ENCODE measurements at places on chromosomes 6 and 20. TPM values are rescaled to one million over a fixed set of nuclear protein-coding genes. Genes with fewer than 3 reads are reported as not detected.

GRCh38 chr20:38957235-38957876 is 4.8 kb upstream of the DHX35 start:
- peaks cover 9% of the 10 kb centered on the region for H3K4me1 ChIP-seq
- no peak for DNase-seq
- H3K27ac ChIP-seq, result no peak overlapping the region
- no peaks in the 10 kb centered on the region for H3K27me3 ChIP-seq

DNA sequence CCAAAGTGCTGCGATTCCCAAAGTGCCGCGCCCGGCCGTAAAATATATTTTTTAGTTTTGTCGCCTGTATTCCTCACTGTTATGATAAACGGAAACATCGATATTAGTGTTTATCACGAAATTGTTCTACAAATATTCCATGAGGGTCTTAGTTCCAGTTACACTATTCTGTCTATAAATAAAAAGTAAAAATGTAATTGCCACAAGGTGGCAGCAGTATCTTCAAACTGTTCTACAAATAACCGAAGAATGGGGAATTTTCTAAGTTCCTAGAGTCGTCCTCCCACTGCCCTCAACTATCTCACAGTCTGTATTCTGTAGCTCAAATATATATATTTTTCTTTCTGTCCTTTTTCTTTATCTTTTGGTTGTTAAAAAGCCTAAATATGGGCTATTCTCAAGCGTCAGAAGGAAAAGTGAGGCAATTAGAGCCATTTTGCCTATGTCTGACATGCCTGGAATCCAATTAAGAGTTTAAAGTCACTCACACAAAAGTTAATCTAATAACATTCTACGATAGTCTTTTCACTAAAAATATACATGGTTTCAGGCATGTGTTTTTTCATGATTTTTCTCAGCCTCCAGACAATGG is 14.2 kb upstream of the FAM162B start:
- H3K4me1 ChIP-seq, result no peaks in the 10 kb centered on the region
- peaks cover 5% of the 10 kb centered on the region for H3K27me3 ChIP-seq
- no peak overlapping the region for H3K4me3 ChIP-seq
- no peaks in the 10 kb centered on the region for H3K36me3 ChIP-seq

DNA sequence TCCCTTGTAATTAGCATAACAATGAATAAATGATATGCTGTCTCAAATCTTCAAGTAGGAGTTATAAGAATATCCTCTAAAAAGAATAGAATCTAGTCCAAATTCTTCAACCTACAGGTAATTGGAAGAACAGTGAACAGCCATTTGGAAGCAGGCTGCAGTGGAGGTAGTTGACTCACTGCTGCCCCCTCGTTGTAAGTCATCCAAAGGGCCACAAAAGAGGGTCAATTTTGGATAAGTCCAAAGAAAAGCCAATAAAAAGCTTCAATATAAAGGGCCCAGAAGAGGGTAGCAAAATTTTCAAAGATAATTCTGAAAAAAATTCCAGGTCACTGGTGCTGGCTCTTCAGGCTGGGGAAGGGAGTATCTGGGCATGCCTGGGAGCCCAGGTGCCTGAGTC is 60.8 kb upstream of the SSTR4 start:
- no peaks in the 10 kb centered on the region for H3K4me1 ChIP-seq
- peak; percentile 17 for DNase-seq
- H3K4me3 ChIP-seq, result no peak overlapping the region
- H3K27me3 ChIP-seq, result peaks cover 4% of the 10 kb centered on the region

GRCh38 chr6:148367411-148368024 is 24.9 kb downstream of the SASH1 start:
- DNase-seq, result peak; percentile 4
- H3K36me3 ChIP-seq, result peaks cover 1% of the 10 kb centered on the region
- no peak overlapping the region for H3K4me3 ChIP-seq
- no peak overlapping the region for H3K27ac ChIP-seq
- peaks cover 15% of the 10 kb centered on the region for H3K27me3 ChIP-seq
- peaks cover 4% of the 10 kb centered on the region for H3K4me1 ChIP-seq

GRCh38 chr6:31597006-31597405 is 4.2 kb upstream of the NCR3 start:
- peak; percentile 61 for DNase-seq
- H3K27me3 ChIP-seq, result no peaks in the 10 kb centered on the region
- no peak overlapping the region for H3K4me3 ChIP-seq
- no peak overlapping the region for H3K27ac ChIP-seq
- no peaks in the 10 kb centered on the region for H3K36me3 ChIP-seq

GRCh38 chr20:10447028-10447427 is 11.9 kb downstream of the SLX4IP start:
- H3K27ac ChIP-seq, result peak overlapping the region; percentile 80
- H3K27me3 ChIP-seq, result no peaks in the 10 kb centered on the region
- H3K4me1 ChIP-seq, result peaks cover 27% of the 10 kb centered on the region
- H3K4me3 ChIP-seq, result peak overlapping the region; percentile 61
- peak; percentile 71 for DNase-seq

GRCh38 chr20:14685183-14685582 is 347.8 kb upstream of the FLRT3 start:
- no peaks in the 10 kb centered on the region for H3K27me3 ChIP-seq
- H3K36me3 ChIP-seq, result no peaks in the 10 kb centered on the region
- no peak for DNase-seq
- H3K27ac ChIP-seq, result no peak overlapping the region

- no peak for DNase-seq
- no peaks in the 10 kb centered on the region for H3K27me3 ChIP-seq
- H3K36me3 ChIP-seq, result peaks cover 56% of the 10 kb centered on the region
- no peak overlapping the region for H3K4me3 ChIP-seq
- H3K27ac ChIP-seq, result no peak overlapping the region
- no peaks in the 10 kb centered on the region for H3K4me1 ChIP-seq
Measured at GRCh38 chr20:48984575-48985219, 61.4 kb upstream of the CSE1L start.

GRCh38 chr20:35891375-35891774 is 62.9 kb downstream of the SCAND1 start:
- H3K4me3 ChIP-seq, result no peak overlapping the region
- H3K27me3 ChIP-seq, result no peaks in the 10 kb centered on the region
- H3K4me1 ChIP-seq, result peaks cover 15% of the 10 kb centered on the region
- no peak for DNase-seq

- H3K36me3 ChIP-seq, result peaks cover 27% of the 10 kb centered on the region
- H3K27me3 ChIP-seq, result no peaks in the 10 kb centered on the region
- no peak overlapping the region for H3K27ac ChIP-seq
- H3K4me1 ChIP-seq, result peaks cover 10% of the 10 kb centered on the region
- no peak overlapping the region for H3K4me3 ChIP-seq
Measured at GRCh38 chr6:5214570-5215052, 46.1 kb downstream of the LYRM4 start.

DNA sequence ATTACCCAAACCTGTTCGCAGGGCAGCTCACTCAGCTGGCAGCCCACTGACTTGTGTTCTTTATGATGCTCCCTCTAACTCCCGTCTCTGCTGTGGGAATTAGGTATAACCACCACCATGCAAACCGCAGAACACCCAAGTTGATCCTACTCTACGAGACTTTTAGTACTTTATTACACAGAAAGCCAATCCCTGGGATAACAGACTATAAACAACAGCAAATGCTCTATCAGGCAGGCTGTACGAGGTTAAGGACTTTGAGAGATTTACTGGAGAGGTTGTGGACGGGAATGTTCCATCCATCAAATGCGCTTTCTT is 241.1 kb downstream of the FOXC1 start:
- no peaks in the 10 kb centered on the region for H3K4me1 ChIP-seq
- H3K27ac ChIP-seq, result no peak overlapping the region
- H3K4me3 ChIP-seq, result no peak overlapping the region
- DNase-seq, result no peak

GRCh38 chr6:160837146-160837545 is 135.1 kb downstream of the PLG start:
- peaks cover 2% of the 10 kb centered on the region for H3K27me3 ChIP-seq
- no peak overlapping the region for H3K4me3 ChIP-seq
- H3K27ac ChIP-seq, result no peak overlapping the region
- DNase-seq, result no peak
- H3K4me1 ChIP-seq, result no peaks in the 10 kb centered on the region
- H3K36me3 ChIP-seq, result no peaks in the 10 kb centered on the region

- peaks cover 4% of the 10 kb centered on the region for H3K36me3 ChIP-seq
- H3K27me3 ChIP-seq, result no peaks in the 10 kb centered on the region
- no peak overlapping the region for H3K27ac ChIP-seq
- no peak for DNase-seq
Measured at GRCh38 chr20:36004045-36004444, 35.7 kb downstream of the CNBD2 start.

- no peak for DNase-seq
- peaks cover 30% of the 10 kb centered on the region for H3K27me3 ChIP-seq
- no peak overlapping the region for H3K4me3 ChIP-seq
- no peaks in the 10 kb centered on the region for H3K4me1 ChIP-seq
Measured at GRCh38 chr6:776528-776931, 83.6 kb upstream of the EXOC2 start.

DNA sequence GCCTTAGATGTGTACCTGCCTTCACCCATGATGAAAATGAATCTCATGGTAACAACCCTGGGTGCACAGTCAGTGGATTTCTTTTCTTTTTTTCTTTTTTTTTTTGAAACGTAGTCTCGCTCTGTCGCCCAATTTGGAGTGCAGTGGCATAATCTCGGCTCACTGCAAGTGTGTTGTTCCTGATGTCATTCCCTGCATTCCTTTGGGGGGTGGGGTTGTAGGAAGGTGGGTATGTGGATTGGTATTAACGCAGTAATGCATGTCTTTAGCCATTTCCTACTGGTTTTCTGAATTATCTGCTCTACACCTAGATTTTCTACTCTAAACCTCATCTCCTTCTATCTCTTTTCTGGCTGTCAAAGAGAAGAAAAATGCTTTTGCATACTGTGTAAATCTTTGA is 146.6 kb downstream of the RNF144B start:
- no peaks in the 10 kb centered on the region for H3K4me1 ChIP-seq
- no peak overlapping the region for H3K4me3 ChIP-seq
- no peaks in the 10 kb centered on the region for H3K36me3 ChIP-seq
- H3K27ac ChIP-seq, result no peak overlapping the region
- no peak for DNase-seq

- no peak overlapping the region for H3K27ac ChIP-seq
- no peak overlapping the region for H3K4me3 ChIP-seq
- no peaks in the 10 kb centered on the region for H3K27me3 ChIP-seq
- H3K36me3 ChIP-seq, result no peaks in the 10 kb centered on the region
Measured at GRCh38 chr6:50271266-50271665, 221.5 kb upstream of the DEFB112 start.

GRCh38 chr6:147675281-147675680 is 166.8 kb downstream of the SAMD5 start:
- H3K27ac ChIP-seq, result no peak overlapping the region
- H3K4me3 ChIP-seq, result no peak overlapping the region
- peaks cover 5% of the 10 kb centered on the region for H3K27me3 ChIP-seq
- DNase-seq, result no peak
- H3K36me3 ChIP-seq, result no peaks in the 10 kb centered on the region

DNA sequence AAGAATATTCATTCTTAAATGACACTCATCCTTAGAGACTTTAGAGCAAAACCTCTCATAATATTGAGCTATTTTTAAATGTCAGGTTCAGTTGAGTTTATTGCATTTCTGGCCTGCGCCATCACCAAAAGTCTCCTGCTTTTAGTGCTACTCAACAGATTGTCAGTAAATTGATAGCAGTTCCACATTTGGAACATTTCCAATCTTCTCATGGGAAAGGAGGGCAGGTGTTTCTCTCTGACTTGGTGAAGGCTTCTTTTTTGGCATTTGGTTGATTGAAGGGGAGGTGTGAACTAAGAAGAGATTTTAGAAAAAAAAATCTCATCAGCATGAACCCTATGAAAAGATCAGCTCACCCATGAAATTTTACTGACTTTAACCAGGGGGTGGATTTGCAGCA is 125.9 kb upstream of the INSM1 start:
- no peak overlapping the region for H3K4me3 ChIP-seq
- no peak for DNase-seq
- H3K4me1 ChIP-seq, result no peaks in the 10 kb centered on the region
- H3K27ac ChIP-seq, result no peak overlapping the region
- no peaks in the 10 kb centered on the region for H3K36me3 ChIP-seq

DNA sequence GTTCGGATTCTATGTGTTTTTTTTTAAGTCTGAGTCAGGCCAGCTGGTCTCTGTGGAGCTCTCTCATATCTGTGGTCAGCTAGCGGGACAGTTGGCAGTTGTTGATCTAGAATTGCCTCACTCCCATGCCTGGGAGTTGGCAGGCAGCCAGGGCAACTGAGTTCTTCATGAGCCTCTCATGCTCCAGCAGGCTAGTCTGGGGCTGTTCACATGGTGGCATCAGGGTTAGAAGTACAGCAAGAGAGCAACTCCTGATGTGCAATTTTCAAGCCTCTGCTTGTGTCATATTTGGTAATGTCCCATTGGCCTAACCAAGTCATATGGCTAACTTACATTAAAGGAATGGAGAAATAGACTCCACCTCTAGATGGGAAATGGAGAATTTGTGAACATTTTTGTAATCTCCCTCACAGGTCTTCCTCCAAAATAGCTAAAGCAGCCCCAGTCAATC is 6.7 kb upstream of the IFT52 start:
- H3K27ac ChIP-seq, result no peak overlapping the region
- DNase-seq, result peak; percentile 8
- H3K4me3 ChIP-seq, result no peak overlapping the region
- H3K4me1 ChIP-seq, result no peaks in the 10 kb centered on the region
- no peaks in the 10 kb centered on the region for H3K27me3 ChIP-seq
- H3K36me3 ChIP-seq, result no peaks in the 10 kb centered on the region

GRCh38 chr6:63640062-63640461 is 4.5 kb downstream of the PHF3 start:
- no peaks in the 10 kb centered on the region for H3K27me3 ChIP-seq
- peak overlapping the region; percentile 23 for H3K4me3 ChIP-seq
- H3K36me3 ChIP-seq, result peaks cover 16% of the 10 kb centered on the region
- peaks cover 62% of the 10 kb centered on the region for H3K4me1 ChIP-seq

- H3K4me1 ChIP-seq, result no peaks in the 10 kb centered on the region
- peaks cover 4% of the 10 kb centered on the region for H3K36me3 ChIP-seq
- no peak overlapping the region for H3K27ac ChIP-seq
- DNase-seq, result no peak
- H3K27me3 ChIP-seq, result no peaks in the 10 kb centered on the region
Measured at GRCh38 chr6:36160147-36160760, 29.9 kb downstream of the MAPK13 start.

The SIRPD gene
- total RNA-seq, result not detected

The BLTP3A gene
- 21.0 TPM for total RNA-seq

The BIRC7 gene
- total RNA-seq, result not detected

The BPIFB4 gene
- not detected for total RNA-seq

The OR2B6 gene
- total RNA-seq, result not detected

The DEFB114 gene
- not detected for total RNA-seq

The FERMT1 gene
- total RNA-seq, result 0.30 TPM

The ZBTB46 gene
- total RNA-seq, result 0.88 TPM

The RRAGD gene
- 20.1 TPM for total RNA-seq

The APOM gene
- total RNA-seq, result 4.0 TPM

The CDSN gene
- total RNA-seq, result not detected

The PSORS1C1 gene
- total RNA-seq, result 0.18 TPM

The FOXA2 gene
- total RNA-seq, result not detected

The KIAA0408 gene
- total RNA-seq, result 2.7 TPM

The CEP85L gene
- total RNA-seq, result 29.7 TPM

The RAD21L1 gene
- not detected for total RNA-seq

The TINAG gene
- total RNA-seq, result not detected

The TMEM244 gene
- total RNA-seq, result not detected

The PRDM1 gene
- 35.6 TPM for total RNA-seq

The PTCRA gene
- not detected for total RNA-seq
